Renal cortical epithelial cell (primary cell): ENCODE measurements at places on chromosomes 12 and 14.

DNA sequence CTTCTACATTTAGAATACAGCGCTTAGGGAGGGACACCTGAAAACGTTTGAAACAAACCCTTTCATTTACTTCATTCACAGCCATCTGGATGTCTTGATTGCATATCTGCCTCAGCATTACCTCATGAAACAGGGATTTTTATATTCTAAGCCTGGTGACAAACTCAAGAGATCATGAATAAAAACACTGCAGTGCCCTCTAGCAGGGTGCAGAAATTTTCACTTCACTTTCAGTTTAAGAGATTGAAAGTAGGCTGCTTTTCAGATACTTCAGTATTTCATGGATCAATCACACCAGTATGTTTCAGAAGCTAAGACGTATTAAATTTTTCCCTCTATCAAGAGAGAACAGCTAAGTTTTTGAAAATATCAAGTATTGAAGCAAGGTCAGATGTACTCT lies 467.8 kb downstream of the MDGA2 start:
- peak; percentile 18 for DNase-seq

DNA sequence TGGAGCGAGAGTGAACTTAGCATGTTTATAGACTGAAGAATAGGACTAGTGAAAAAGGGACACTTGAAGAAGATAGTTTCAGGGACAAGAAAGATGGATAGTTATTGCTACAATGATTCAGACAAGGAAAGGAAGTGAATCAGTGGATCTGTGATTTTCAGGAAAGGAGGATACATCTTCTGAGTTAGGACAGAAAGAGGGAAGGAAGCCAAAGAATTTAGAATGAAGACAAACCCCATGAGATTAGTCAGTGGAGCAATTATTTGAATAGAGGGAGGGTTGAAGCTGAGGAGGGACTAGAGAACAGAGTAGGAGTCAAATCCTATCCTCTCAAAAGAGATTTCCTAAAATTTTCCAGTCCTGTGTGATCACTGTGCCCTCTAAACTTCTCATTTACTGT lies 282.7 kb downstream of the AKAP6 start:
- DNase-seq = peak; percentile 76

GRCh38 chr14:71130491-71131179 lies 223.4 kb downstream of the PCNX1 start:
- peak; percentile 16 for DNase-seq

- DNase-seq = no peak
Measured at GRCh38 chr14:87005280-87005679, 987.7 kb downstream of the GALC start.

DNA sequence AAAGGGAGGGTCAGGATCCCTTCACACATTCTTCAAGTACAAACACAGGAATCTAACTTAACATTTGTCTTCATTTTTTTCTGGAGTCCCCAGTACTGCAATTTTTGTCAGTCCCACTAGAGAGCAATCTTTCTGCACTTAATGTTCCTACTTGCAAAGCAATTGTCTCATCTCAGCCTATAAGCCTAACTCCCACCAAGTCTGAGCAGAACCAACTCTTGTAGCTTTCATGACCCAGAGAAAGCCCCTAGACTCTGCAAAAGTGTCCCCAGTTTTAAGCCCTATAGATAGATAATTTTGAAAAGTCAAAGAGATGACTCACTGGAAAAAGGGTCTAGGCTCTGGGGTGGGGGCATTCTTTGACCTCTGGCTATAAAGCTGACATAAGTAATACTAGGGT lies 1.8 kb upstream of the ZBTB39 start:
- peak; percentile 72 for DNase-seq

- no peak for DNase-seq
Measured at GRCh38 chr14:29630566-29631160, 297.0 kb downstream of the PRKD1 start.

GRCh38 chr12:105555556-105556295 lies 225.2 kb downstream of the C12orf75 start:
- peak; percentile 69 for DNase-seq

- DNase-seq = no peak
Measured at GRCh38 chr12:67837876-67838275, 151.4 kb upstream of the IFNG-AS1 start.
